NCI-H446 treated with DMSO at 0.1 percent for 48 hours (cell line): ENCODE measurements at places on chromosomes 5 and 9.

- DNase-seq = no peak
Measured at GRCh38 chr5:9351546-9351945, 194.3 kb downstream of the SEMA5A start.

DNA sequence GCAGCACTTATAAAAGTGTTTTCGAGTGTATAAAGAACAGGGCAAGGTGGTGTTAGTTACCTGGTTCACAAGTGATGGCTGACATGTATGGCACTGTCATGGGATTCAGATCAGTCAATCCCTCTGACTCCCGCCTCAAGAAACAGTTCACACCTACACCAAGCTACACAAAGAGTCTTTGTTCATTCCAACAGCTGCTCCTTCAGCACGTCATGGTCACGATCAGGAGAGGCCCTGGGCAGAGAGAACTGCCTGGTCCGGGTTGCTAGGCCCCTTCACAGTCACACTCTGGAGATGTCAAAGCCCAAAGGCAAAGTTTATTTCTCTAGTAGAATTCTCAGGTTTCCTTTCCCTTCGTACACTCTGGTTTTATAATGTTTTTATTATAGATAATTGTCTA lies 426.7 kb downstream of the ZSWIM6 start:
- no peak for DNase-seq

- DNase-seq = no peak
Measured at GRCh38 chr9:81964218-81965171, 21.2 kb downstream of the SPATA31D3 start.

DNA sequence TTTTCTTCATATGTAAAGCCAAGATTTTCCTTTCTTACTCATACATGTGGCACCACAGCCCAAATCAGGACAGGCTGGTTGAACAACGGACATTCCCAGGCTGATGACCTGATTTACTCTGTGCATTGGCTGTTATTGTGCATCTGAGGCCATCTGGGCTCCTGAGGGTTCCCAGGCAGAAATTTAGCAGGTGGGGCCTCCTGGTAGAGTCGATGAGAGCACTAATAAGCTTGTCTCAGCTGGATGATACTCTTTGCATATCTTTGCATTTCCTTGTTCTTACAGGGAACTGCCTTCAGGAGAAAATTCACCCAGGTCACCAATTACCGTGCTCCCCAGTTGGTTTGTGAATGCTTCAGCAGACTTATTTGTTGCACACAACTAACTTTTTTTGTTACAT lies 605.1 kb downstream of the ELAVL2 start:
- no peak for DNase-seq

DNA sequence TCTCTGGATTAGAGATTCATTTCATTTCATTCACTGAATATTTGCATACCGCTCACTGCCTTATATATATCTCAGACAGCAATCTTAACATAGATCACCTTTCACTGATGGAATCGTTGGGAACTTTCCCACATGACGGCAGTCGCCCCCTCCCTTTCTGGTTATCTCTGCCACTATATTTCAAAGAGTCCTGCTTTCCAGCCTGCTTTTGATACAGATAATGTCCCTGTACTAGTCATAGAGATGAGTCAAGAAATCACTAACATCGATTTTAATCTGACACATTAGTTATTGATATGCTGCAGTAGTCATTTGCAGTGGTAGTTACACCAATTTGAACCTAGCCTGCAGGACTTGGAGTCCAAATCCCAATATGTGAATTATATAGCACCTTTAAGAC lies 8.5 kb downstream of the ARSK start:
- no peak for DNase-seq

GRCh38 chr9:83208065-83208850 lies 145.3 kb upstream of the RASEF start:
- no peak for DNase-seq

DNA sequence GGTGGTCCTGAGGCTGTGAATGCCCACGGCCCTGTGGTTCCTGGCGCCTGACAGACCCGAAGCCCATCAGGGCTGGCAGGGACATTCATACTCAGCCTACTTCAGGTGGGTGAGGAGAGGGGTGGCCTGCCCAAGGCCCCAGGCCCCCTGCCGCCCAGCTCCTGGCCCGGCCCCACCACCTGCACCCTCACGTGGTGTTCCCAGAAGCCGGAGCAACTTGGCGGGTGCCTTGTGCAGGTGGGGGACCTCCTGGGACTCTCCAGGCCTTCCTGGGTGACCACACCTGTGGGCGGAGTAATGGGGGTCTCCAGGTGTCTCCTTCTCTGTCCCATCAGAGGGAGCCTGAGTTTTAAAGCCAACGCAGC lies 36.8 kb upstream of the UBAC1 start:
- DNase-seq = no peak

- no peak for DNase-seq
Measured at GRCh38 chr5:93099902-93100347, 481.1 kb downstream of the NR2F1-AS1 start.

GRCh38 chr9:93259490-93260262 lies 75.7 kb downstream of the WNK2 start:
- no peak for DNase-seq

- DNase-seq = no peak
Measured at GRCh38 chr5:62112689-62113228, 193.2 kb upstream of the KIF2A start.

- DNase-seq = no peak
Measured at GRCh38 chr9:93898026-93898425, 57.1 kb downstream of the BARX1 start.

DNA sequence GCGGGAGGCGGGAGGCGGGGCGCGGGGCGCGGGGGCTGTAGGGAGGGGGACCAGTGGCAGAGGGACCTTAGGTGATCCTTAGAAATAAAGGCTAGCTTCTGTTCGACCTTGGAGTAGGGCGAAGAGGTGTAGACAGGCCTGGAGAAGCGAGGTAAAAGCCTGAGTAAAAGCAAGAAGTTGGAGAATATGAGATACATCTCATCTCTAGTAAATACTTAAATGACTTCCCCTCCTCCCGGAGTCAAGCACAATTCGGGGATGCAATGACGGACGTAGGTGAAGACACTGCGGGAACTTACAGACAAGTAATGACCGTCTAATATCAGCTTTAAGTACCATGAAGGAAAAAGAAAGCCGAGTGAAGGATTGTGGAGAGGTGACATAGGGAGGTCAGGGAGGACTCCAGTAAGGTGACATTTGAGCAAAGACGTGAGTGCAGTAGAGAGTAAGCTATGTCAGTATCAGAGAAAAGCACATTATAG lies 466 bp downstream of the SMC2 start:
- no peak for DNase-seq

DNA sequence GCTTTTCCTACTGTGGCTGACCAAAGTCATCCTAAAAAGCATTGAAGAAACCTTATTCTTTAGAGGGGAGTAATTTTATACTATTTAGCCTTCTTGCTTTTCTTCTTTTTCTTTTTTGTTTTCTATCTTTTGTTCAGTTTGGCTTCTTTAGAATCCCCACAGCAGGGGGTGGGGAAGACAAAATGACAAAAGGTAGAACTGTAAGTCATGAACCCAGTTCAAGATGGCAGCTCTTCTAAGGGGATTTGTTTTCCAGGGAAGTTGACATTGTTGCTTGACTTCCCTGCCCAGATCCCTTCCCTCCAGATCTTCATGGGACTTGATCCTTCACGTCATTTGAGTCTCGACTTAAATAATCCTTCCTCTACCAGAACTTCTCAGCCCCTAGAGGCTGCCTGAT lies 692.4 kb upstream of the DMAC1 start:
- DNase-seq = no peak

DNA sequence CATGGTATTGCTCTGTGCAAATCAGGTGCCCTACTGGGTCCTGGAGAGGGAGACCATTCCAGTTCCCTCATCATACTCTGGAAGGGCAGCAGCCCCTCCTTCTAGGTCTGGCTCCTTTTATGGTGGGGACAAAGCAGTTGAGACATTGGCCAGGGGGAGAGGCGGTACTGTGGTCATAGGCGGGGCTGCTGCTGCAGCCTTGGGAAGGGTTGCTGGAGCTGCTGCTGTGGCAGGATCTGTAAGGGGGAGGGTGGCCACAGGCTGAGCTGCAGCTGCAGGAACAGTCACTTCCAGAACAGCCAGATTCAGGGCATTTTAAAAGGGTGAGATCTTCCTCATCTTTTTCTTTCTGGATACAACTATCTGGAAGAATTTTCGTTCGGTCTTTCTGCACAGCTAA lies 233.0 kb upstream of the SGCD start:
- DNase-seq = no peak

- DNase-seq = no peak
Measured at GRCh38 chr5:32030686-32031085, 143.4 kb downstream of the GOLPH3 start.

DNA sequence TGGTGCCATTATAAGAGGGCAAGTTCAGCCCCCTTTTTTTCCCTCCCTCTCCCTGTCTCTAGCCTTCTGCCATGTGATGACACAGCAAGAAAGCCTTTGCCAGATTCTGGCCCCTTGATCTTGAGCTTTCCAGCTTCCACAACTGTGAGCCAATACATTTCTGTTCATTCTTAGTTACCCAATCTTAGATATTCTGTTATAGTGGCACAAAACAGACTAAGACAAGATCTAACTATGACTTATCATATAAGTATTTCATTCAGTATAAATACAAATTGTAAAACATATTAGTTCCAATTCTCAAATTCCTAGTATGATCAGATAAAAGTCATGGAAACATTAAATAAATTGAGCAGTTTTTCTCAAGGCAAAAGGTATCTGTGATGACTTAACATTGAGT lies 276.3 kb downstream of the COX7C start:
- no peak for DNase-seq

DNA sequence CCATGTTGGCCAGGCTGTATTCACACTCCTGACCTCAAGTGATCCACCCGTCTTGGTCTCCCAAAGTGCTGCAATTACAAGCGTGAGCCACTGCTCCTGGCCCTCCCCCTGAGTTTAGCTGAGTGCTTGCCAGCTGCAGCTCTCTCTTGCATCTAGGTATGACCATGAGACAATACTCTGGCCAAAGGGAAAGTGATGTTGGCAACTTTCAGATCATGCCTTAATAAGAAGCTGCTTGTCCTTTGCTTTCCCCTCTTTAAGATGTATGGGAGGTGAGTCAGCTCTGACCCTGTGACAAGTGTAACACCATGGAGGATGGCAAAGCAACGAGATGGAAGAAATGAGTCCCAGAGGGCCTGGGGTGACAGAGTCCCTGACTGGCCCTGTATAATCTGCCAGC lies 18.7 kb upstream of the DCAF12 start:
- no peak for DNase-seq

DNA sequence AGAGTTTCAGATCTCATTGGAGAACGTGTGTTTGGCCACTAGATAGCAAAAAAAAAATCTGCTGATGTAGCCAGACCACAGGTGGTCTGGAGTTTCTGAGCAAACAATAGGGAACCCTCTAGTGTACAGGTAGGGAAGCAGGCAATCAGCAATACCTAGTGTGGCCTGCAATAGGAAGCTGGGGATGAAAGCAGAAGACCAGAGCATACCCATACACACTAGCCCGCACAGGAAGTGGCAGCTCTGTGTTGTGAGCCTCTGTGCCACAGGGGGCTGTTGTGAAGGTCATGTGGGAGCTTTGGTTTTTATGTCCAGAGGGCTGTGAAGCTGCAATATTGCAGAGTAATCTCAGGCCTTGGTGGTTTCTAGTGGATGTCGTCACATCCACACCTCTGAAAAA lies 81.2 kb downstream of the MTAP start:
- DNase-seq = no peak

DNA sequence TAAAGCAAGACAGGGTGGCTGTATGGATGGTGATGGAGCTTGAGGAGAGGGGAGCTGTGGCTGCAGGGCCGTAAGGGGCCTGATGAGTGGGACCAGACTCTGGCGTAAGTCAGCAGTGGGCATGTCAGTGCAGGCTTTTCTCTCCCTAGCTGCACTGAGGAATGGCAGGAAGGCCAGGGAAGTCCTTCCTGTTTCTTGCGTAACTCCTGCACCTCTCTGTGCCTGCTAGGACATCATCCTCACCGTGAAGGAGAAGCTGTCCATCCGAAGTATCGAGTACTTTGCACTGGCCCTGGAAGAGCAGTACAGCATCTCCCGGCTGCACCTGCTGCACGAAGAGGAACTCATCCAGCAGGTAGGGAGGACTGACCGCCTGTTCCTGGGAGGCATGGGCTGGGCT lies 24.1 kb upstream of the TRMT10B start:
- no peak for DNase-seq

DNA sequence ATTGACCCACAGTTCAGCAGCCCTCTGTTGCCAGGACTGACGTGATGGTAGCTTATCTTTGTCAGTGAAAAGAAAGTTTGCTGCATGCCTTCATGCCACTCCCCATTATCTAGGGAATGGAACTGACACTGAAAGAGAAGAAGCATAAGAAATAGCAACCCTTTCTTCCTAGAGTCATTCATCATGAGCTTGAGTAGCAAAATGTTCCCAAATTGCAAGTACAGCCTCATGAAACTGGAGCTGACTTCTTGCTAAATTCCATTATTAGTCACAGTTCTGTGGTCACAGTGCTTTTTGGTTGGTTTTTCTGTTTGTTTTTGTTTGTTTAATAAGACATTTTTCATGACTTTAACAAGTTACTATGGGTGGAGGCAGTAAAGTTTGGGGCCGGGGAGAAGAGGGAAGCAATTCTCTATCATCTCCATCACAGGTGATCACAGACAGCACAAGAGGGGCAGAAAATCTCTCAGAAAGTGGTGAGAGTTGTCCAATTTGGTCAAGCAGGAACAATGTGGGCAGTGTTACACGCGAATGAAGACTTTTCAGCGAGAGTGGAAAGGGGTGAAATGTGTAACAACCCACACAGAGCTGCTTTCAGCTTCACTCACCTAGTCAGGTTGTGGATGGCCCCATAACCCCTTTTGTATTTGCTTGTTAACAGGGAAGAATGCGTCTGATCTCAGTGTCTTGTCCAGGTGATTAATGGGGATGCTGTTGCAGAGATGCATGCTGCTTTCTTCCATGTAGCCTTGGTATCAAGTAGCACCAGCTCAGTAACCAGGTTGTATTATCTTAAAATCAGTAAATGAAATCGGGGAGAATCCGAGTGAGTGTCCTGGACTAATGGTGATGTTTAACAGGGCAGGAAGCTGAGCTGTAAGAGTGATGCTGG lies 440.4 kb downstream of the DMRT2 start:
- DNase-seq = no peak

DNA sequence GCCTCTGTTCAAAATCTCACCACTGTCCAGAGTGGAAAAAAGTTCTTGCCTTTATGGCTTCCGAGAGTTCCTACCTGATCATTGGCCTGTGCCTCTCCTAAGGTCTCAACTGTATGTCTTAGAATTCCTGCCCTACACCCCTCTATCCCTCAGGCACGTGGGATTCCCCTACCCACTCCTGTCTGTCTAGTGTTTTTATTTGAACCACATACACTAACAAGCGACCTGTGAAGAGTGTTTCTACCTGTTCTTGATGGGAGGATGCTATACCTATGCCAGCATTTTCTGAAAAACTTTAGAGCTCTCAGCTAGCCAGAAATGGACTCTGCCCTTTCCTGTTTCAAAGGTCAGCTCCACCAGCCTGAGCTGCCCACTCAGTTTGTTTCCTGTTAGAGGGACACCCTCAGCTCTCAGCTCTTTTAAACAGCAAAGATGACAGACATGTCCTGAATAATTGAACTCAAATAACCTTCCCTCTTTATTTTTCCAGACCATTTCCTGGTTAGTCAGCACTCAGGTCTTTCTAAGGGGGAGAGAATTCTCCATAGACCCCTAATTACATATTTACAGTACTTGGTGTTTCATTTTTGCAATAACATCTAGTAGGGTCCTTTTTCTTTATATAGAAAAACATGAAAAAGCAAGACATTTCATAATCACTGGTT lies 214.8 kb downstream of the AOPEP start:
- no peak for DNase-seq
